ENCODE measurements at places on chromosomes 5 and 9. TPM values are rescaled to one million over a fixed set of nuclear protein-coding genes. Genes with fewer than 3 reads are reported as not detected.

Gene LIFR
- 15.7 TPM for total RNA-seq

Gene SMAD5
- total RNA-seq = 19.8 TPM

Gene FAT2
- total RNA-seq = not detected

Gene FOXD4L3
- not detected for total RNA-seq

GRCh38 chr5:73280821-73281746 is 108.1 kb downstream of the TMEM174 start:
- H3K4me1 ChIP-seq = peaks cover 32% of the 10 kb centered on the region
- H3K36me3 ChIP-seq = no peaks in the 10 kb centered on the region
- DNase-seq = peak; percentile 74
- peak overlapping the region; percentile 45 for H3K27ac ChIP-seq
- H3K27me3 ChIP-seq = no peaks in the 10 kb centered on the region

DNA sequence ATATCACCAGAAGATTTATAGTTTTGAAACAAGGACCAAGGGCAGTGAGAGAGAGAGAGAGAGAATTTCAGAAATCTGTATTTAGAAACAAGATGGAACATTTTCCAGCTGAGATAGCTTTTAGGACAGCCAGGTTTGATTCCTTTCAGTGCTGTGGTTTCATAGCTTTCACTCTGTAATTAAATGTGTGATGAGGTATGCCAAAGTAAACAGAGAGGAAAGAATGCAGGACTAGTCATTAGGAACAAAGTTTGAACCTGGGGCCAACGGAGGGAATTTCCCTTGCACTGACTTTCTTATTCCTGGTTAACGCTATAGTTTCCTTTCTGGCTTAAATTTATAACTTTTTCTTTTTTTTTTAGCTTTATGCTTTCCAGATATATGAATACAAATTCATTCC is 10.0 kb upstream of the CCL28 start:
- DNase-seq = peak; percentile 77
- no peaks in the 10 kb centered on the region for H3K27me3 ChIP-seq
- no peak overlapping the region for H3K4me3 ChIP-seq

DNA sequence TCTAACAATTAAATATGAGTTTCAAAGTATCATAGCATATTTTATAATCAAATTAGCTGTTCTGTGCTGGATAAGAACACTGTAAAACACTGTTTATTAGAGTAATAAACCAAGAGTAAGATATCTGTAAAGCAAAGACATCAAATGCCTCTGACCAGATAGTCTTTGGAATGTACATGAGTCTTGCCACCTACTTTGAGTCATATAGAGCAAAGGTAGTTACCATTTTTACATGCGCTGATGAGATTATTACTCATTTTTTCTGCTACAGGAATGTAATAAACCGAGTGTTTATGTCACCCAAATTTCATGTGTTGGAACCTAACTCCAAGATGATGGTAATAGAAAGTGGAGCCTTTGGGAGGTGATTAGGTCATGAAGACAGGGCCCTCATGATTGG is 654.5 kb downstream of the CETN3 start:
- H3K4me1 ChIP-seq = peaks cover 14% of the 10 kb centered on the region
- H3K36me3 ChIP-seq = no peaks in the 10 kb centered on the region
- peak overlapping the region; percentile 30 for H3K27ac ChIP-seq
- peak; percentile 86 for DNase-seq
- H3K4me3 ChIP-seq = no peak overlapping the region
- no peaks in the 10 kb centered on the region for H3K27me3 ChIP-seq

- no peaks in the 10 kb centered on the region for H3K27me3 ChIP-seq
- DNase-seq = peak; percentile 18
- no peak overlapping the region for H3K4me3 ChIP-seq
Measured at GRCh38 chr9:128406848-128407391, 13.7 kb upstream of the CERCAM start.

Measured in PC-3 (cell line).